AG04450 (cell line): ENCODE measurements at places on chromosomes 7 and 10.

DNA sequence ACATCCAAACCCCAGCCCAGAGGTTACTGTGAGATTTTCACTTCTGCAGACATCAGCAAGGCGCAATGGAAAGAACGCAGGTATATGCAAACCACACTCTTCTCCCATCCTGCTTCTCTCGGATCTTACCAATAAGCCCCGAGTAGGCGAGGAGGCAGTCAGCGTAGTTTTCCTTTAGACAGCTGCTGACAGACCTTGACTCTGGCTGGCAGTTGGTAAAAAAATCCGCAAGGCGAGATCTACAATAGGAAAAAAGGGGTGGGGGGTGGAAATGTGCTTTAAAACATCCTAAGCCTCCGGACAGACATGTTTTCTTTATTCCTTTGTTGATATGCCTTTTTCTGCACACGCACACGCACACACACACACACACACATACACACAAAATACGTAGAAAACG, 176.5 kb downstream of the GFRA1 start:
- no peak for DNase-seq

DNA sequence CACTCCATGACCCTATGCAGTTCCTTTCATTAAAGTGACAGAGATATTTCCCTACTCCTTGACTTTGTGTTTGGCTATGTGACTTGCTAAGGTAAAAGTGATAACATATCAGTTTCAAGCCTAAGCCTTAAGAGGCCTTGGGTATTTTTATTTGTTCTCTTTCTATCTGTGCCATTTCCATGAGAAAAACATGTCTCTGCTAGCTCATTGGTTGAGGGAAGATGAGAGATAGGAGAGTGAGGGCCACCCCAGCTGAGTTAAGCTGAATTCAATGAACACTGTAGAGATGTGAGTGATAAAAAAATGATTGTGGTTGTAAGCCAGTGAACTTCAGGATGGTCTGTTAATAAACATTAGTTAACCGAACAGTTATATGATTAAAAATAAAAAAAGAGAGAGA, 13.4 kb downstream of the TASOR2 start:
- no peak for DNase-seq

GRCh38 chr7:121237601-121238000, 91.2 kb upstream of the WNT16 start:
- no peak for DNase-seq

- no peak for DNase-seq
Observed at GRCh38 chr10:29266641-29267040, 22.2 kb upstream of the LYZL1 start.

DNA sequence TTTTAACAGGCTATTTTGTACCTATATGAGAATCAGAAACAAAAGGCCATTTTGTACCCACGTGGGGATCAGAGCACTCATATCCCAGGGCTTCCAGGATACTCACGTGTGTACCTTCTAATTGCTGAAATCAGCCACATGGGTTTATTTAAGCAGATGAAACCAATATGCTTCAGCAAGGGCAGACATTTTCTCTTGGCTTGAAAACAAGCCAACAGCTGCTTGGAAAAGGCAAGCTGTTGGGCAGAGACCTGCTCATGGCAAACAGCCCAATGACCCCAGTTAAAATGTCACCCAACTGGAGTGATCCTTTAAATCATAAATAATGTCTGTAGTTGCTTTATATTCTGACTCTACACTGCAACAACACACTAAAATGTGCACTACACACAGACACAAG, 26.5 kb upstream of the TOMM7 start:
- no peak for DNase-seq

DNA sequence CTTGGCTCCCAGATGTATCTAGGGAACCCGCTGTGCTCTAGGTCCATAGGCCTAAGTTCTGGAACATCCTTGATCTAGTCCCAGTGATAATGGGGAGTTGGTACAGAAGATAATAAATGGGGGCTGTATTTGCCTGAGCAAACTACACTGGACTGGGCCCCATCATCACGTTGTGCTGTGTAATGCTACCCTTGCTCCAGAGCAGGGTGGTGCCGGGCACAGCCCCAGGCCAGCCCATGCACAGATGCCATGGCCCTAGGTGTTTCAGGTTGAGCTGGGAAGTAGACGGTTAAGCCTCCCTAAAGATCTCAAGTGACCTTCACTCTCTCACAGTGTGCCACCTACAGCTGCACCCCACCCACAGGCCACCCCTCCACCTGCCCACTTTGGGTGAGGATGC, 53.2 kb downstream of the STRA8 start:
- DNase-seq: no peak

DNA sequence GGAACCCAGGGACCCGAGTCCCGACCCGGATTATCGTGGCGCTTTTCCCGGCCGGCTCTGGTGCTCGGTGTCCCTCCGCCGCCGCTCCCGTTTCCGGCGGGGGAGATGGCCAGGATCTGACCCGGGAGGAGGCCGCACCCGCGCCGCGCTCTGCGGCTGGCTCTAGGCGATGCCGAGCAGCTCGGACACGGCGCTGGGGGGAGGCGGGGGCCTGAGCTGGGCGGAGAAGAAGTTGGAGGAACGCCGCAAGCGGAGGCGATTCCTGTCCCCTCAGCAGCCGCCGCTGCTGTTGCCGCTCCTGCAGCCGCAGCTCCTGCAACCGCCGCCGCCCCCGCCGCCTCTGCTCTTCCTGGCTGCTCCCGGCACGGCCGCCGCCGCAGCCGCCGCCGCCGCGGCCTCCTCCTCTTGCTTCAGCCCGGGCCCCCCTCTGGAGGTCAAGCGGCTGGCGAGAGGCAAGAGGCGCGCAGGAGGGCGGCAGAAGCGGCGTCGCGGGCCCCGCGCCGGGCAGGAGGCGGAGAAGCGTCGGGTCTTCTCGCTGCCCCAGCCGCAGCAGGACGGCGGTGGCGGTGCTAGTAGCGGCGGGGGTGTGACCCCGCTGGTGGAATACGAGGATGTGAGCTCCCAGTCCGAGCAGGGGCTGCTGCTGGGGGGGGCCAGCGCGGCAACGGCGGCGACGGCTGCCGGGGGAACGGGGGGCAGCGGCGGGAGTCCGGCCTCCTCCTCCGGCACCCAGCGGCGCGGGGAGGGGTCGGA, 593 bp downstream of the CDK13 start:
- no peak for DNase-seq

DNA sequence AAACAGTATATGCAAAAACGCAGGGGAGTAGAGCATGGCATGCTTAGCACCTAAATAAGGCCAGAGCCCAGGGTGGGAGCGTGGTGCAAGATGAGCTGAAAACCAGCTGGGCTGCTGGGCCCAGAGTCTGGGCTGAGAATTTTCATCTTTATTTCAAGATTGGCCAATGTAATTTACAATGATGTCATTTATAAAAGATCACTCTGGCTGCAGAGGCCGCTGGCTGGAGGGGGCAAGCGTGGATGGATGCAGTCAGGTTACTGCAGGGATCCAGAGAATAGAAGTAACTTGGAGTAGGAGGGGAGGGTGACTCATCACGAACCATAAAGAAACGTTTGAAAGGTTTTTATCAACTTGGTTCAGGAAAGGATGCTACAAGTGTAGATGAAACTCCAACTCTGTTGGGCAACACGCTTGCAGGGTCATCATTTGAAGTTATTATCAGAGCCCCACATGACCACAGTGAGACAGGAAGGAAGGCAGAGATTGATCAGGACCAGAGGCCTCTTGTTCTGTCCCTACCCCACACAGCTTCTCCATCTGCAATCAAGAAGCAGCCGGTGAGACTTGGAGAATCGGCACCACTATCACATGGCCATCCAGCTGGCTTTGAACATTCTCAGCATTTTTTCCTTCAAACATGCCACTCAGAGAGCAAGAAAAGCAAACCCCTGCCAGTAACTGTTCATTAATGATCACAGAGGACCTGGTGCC, 49.2 kb downstream of the ODAD2 start:
- no peak for DNase-seq

DNA sequence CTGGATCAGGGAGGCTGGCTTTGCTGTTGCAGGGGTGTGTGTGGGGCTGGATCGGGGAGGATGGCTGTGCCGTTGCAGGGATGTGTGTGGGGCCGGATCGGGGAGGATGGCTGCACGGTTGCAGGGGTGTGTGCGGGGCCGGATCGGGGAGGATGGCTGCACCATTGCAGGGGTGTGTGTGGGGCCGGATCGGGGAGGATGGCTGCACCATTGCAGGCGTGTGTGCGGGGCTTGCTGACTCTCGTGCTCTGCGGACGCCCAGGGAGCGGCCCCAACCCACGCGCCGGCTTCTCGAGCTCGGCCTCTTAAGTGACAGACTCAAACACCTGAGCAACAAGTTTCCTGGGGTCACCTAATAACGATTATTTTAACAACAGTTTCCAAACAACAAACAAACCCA, 518.2 kb downstream of the DNAJB6 start:
- DNase-seq: no peak

GRCh38 chr7:78194611-78195010, 396.0 kb downstream of the PHTF2 start:
- no peak for DNase-seq

GRCh38 chr10:93103953-93104352, 30.3 kb downstream of the CYP26A1 start:
- DNase-seq: no peak

- no peak for DNase-seq
Observed at GRCh38 chr7:50640256-50640655, 75.1 kb upstream of the DDC start.

DNA sequence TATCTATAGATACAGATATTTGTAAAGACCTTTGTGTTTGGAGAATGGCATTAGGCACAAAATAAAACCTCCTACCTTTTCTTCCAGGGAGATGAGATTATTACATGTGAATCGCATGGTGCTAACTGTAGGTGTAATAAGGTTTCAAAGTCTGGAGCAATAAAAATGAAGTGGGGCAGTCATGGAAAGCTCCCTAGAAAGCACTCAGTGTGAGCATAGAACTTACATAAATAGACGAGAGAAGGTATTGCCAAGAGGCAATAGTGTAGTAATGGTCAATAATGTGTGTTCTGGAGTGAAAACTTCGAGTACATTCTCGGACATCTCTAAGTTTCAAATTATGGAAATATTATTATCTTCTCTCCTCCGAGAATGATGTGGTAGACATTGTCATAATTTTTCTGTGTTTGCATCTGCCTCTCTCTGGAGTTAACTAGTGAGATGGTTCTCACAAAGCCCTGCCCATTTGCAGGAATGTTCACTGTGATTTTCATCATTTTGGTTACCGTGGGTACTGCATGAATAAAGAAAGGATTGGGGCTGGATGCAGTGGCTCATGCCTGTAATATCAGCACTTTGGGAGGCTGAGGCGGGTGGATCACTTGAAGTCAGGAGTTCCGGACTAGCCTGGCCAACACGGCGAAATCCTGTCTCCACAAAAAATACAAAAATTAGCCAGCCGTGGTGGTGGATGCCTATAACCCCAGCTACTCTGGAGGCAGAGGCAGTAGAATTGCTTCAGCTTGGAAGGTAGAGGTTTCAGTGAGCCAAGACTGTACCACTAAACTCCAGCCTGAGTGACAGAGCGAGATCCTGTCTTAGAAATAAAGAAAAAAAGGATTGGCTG, 10.6 kb downstream of the VIM start:
- DNase-seq: no peak

- DNase-seq: no peak
Observed at GRCh38 chr7:117322741-117323304, at the start of gene WNT2. Gene WNT2, minus strand, starts transcription at chr7:117323058. Its CDS starts 69 bp downstream, at chr7:117322989.

DNA sequence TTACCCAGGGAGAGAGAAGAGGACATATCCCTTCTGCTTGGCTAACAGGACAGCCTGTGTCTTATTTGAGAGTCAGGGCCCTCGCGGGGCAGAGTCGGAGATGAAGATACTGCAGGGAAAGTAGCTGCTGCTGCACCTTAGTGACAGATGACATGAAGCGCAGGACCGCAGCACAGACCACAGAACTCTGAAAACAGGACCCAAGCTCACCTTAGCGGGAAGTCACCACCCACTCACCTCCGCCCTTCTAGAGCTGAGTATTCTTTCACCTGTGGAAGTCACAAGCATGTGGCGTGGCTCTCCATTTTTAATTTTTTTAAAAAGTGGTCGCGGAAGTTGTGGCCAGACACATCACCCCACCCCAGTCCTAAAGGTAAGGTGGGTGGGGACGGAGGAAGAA, 191.4 kb downstream of the FAM107B start:
- no peak for DNase-seq

DNA sequence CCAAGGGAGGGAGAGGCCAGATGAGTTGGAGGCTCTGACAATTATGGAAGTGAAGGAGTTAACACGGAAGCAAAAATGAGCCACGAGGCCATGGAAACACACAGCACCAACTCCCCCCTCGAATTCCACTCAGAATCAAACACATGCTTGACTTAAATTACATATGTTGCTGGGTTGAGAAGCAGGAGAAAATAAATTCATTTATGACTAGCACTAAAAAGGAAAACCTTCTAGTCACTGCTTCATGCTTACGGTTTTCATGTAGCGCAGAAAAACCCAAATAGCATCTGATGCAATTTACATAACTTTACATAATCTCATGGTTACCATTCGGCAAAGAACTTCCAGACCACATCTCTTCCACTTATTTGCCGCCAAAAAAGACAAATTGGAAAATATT, 51.5 kb downstream of the SFMBT2 start:
- DNase-seq: no peak

DNA sequence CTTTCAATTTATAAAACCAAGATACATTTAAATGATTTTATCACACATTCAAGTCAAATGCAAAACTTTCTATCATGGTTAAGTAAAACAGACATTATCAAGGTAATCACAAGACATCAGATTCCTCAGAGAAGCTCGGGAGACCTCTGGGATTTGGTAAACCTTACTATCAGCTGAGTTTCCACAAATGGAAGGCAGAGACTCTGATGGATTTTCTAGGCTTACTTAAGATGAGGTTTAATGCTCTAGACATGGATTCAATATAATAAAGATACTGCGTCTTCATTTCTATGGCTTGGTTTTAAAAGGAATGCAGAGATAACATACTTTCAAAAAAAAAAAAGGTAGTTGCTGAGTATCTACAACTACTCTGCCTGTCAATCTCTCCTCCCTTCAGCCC, 171.7 kb downstream of the JAZF1 start:
- no peak for DNase-seq

GRCh38 chr10:14519785-14520184, 189.1 kb upstream of the FRMD4A start:
- DNase-seq: no peak
